AG08395 (cell line): ENCODE measurements at places on chromosomes 2 and 18.
A peak's percentile ranks its signal among the peaks of the same experiment; 100 is the strongest.

DNA sequence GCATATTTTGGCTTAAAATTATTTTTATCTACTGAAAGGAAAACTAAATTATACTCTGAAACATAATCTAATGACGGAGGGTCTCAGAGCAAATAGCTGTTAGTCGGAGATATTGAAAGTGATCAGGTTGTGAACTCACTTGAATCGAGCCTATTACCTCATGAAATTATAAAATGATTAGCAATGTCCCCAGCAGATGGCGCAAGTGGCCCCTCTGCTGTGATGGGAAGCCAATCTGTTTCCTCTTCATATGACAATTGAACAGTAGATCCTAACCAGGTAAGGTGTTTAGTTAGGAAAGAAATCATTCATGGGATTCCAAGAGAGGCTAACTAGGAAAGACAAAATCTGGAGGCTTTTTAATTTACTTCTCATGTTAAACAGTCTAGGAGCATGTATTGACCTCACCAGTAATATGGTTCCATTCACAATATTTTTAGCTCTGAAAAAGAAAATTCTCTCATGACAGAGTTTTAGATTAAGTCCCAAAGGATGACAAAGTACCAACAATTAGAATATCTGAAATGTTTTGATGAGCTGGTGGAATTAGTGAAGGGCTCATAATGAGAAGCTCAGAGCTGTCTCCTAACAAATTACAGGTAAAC is 29.9 kb upstream of the MPPE1 start:
- peak; percentile 77 for DNase-seq

GRCh38 chr18:55220523-55220922 is 261.3 kb upstream of the CCDC68 start:
- no peak for DNase-seq

DNA sequence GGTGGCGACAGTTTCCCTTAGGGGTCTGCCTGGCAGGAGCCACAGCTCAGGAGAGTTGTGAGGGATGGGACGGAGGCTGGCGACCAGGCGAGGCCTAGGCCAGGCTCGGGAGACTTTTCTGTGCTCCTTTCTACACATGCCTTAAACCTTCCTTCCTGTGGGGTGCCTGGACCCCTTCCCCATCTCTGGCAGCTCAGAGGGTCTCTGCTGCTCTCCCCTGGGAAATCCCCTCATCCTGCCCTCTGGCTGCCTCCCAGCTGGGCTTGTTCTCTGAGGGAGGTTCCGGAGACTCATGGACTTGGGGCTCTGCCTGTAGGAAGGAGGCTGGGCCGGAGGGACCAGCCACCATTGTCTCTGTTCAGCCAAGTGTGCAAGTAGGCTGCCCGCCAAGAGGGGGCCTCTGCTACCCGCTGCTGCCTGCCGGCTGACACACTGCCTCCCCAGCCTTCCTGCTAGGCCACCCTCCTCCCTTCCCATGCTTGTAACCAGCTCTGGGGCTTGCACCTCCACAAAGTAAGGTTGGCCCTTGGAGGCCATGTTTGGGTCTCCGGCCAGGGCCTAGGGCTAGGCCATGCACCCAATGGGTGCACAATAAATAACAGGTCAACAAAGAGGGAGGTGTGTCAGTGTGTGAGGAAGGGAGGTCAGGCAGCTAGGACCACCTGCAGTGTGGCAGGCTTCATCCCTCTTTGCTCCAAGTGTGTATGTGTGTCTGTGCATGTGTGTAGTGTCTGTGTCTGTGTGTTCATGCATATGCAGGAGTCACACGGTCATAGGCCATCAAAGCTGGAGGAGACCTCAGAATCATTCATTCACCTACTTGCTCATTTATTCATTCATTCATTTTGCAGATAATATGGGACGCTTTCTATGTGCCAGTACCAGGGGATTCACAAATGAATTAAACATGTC is 28.8 kb downstream of the PSD4 start:
- DNase-seq: no peak

DNA sequence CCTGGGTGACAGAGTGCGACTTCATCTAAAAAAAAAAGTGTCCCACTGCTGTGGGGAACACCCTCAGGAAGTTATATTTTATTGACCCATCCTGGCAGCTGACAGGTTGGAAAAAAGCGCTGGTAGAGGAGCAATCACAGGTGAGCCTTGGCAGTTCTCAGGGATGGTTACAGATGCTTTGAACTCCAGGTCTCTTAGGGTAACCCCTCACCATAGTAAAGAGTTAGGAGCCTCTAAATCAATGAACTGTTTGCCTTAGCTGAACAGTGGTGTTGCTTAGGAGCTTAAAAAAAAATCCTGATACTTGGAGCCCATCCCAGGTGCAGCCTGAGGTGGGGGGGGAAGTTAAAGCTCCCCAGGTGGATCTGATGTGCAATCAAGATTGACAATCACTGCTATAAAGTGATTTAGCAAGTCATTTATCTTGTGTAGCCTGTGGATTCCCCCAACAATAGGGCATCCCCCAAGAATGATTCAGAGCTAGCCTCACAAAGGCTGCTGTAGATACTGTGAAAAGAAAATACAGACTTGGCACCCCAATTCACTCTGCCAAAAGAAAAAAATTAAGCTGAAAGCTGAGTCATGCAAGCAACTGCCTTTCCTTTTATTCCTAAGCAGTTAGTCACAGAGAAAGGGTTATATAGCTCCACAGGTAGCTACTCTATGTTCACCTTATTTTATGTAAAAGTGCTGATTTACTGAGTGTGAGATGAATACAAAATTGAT is 14.8 kb downstream of the SLC16A14 start:
- DNase-seq: peak; percentile 28

DNA sequence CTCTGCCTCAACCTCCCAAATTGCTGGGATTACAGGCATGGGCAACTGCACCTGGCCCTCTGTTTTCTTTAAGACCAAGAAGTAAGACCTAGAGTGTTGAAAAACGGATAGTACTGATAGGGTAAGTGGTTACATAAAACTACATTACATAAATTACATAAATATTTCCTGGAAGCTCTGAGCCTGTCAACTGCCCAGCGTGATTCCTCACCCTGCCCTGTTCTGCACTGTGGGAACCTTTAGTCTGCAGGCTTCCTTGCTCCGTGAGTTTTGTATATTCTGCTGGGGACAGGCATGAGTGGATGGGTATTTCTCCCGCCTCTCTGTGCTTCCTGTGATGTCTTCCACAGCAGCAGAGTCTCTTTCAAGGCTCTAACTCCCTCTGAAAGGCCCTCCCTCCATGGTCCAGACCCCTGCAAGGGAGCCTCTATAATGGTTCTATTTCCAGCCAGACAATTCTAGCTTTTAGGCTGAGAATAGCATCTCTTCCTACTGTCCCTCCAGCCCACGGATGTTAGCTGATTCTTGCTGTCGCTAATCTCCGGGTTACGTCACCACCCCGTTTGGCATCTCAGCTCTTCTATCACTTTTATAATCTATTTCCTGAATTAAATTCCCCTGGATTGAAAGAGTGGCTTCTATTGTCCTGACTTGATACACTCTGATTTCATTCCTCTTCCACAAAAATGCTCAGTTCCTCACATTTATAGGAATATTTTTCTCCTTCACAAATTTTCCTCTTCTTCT is 49.5 kb upstream of the PLEKHM3 start:
- no peak for DNase-seq

GRCh38 chr2:187915810-187916209 is 361.6 kb upstream of the TFPI start:
- DNase-seq: no peak

- DNase-seq: no peak
These were observed 148.5 kb upstream of the GYPC start for GRCh38 chr2:126507425-126507911.

GRCh38 chr2:213084261-213084660 is 67.2 kb downstream of the IKZF2 start:
- no peak for DNase-seq

GRCh38 chr18:47149457-47150028 is 757 bp downstream of the HDHD2 start:
- no peak for DNase-seq

DNA sequence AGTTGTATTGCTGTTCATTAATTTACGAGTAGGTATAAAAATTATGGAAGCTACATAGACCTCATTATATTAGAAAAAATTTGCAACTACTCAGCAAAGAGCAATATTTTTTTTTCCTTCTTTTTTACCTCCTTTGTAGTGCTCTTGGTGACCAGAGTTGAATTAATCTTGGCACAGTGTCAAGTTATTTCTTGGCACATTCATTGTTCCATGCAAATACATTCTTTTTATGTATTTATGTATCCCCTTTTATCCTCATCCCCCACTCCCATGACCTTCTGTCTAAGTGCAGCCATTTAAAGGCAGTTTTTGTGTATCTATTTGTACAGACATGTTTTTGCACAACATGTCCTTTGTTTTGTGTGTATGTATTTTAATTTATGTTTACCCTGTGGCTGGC is 224.5 kb downstream of the CCDC102B start:
- DNase-seq: no peak

GRCh38 chr2:30201990-30202389 is 29.3 kb upstream of the LBH start:
- DNase-seq: peak; percentile 52

DNA sequence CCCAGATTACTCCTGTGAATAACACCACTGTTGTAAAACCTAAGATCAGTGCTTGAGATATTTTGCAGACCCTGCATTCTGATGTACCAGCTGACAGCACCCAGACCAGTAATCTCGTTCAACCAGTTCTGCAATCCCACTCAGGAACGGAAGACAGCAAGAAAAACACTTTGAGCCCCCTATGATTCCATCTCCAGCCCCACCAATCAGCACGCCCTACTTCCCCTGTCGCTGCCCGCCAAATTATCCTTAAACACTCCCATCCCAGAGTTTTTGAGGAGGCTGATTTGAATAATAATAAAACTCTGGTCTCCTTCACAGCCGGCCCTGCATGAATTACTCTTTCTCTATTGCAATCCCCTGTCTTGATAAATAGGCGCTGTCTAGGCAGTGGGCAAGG is 173.9 kb upstream of the CDH2 start:
- no peak for DNase-seq

DNA sequence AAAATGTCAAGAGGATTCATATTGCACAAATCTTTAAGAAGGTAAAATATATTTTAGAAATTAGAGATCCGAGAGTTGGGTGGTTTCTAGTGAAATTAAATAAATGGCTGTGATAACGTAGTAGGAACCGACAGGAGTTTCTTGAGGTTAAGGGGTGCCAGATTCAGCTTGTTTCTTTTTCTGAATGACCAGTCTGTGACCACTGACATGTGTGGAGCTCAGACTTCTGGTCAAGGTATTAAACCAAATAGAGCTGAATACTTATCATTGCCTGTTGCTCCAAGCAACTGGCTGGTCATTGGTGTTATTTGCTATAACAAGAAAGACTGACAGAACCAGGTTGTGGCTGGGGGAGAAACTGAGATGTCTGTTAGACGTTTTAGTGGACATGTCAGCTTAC is 408.2 kb upstream of the HS6ST1 start:
- DNase-seq: no peak

DNA sequence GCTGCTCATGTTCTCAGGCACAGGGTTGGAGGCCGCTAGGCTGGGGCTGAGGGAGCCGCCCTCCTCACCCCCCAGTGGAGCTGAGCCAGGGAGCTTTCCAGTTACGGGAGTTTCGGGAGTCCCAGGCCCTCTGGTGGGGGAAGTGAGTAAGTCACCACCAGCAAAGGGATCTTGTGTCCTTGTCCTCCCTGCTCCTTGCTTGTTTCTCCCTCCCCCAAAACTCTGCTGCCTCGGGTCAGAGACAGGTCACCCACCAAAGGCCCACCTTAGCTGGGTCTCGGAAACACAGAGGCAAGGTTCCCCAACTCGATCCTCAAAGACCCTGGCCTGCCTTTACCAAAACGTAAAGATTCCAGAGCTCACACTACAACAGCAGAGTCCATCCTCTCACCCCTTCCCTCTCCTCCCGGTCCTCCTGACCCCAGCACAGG is 60.5 kb upstream of the POMC start:
- DNase-seq: peak; percentile 93

DNA sequence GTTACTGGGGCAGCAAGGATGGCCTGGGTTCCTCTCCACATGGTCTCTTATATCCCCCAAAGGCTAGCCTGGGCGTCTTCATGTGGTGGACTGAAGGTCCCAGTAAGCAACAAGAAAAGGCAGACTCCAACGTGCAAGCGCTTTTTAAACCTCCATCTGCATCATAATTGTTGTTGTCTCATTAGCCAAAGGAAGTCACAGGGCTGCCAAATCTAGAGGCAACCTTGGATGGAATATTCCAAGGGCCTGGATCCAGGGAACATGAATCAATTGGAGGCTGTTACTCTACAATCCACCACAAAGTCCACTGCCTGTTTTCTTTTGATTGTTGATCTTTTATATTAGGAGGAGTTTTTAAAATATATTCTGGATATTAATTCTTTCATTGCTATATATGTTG is 118.8 kb downstream of the SH3RF3 start:
- peak; percentile 39 for DNase-seq

- no peak for DNase-seq
These were observed 63.7 kb downstream of the FARSB start for GRCh38 chr2:222592176-222592575.

DNA sequence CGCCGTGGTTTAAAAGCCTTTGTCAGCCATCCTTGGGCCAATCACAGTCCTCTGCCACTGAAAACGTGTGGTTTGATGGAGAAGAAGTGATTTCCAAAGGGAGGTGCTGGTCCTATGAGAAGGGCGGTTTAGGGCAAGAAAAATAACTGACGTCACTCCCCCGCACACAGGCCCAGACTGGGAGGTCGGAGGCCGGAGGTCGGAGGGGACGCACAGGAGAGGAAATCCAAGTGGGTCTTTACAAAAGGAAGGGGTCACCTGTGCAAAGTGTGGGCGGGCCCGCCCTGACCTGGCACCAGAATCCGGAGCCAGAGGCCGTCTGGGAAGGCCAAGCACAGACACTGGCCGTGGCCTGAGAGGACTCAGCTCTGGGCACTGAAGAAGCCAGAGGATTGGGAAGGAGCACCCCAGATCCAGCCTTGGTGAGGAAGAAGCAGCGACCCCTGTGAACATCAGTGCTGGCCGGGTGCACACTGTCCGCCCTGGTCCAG is 18.0 kb upstream of the KCNG2 start:
- no peak for DNase-seq

- no peak for DNase-seq
These were observed 14.0 kb downstream of the CAPN10 start for GRCh38 chr2:240600451-240600961.

- DNase-seq: peak; percentile 82
These were observed 1.2 kb upstream of the TNS1 start for GRCh38 chr2:218003981-218004419.

DNA sequence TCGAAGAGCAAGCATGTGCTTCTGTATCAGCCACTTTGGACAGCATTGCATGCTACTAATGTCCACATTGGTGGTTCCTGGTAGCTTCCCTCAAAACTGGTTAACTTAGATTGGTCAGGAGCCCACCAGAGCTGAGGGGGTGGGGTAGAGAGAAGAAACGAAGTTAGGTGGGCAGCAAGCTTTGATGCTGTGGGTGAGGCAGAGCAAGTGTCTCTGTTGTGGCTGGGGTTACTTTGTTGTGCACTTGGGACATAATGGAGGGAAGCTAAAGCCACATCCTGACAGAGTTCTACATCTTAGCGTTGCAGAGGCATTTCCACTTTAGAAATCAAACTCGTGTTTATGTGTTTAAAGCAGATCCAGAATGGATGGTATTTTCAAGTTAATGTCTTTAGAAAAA is 82.7 kb downstream of the FAM168B start:
- no peak for DNase-seq

GRCh38 chr2:183530333-183530901 is 406.2 kb downstream of the NUP35 start:
- DNase-seq: no peak
